Activated CD8-positive, alpha-beta T cell treated with anti-CD3 and anti-CD28 coated beads, Interleukin-2, amount 10 ng/mL, durations not matched to agents 7 days and 5 days (primary cell): ENCODE measurements at places on chromosomes 4 and X. TPM values are rescaled to one million over a fixed set of nuclear protein-coding genes. Genes with fewer than 3 reads are reported as not detected.

The SYP gene
- total RNA-seq = 2.6 TPM

The SMIM43 gene
- total RNA-seq = not detected

GRCh38 chr4:173432430-173432829 lies 33.5 kb upstream of the SCRG1 start:
- no peak overlapping the region for H3K27ac ChIP-seq
- no peaks in the 10 kb centered on the region for H3K4me1 ChIP-seq
- H3K36me3 ChIP-seq = no peaks in the 10 kb centered on the region
- H3K4me3 ChIP-seq = no peak overlapping the region

- no peak overlapping the region for H3K4me3 ChIP-seq
- no peaks in the 10 kb centered on the region for H3K4me1 ChIP-seq
- no peaks in the 10 kb centered on the region for H3K36me3 ChIP-seq
- H3K27me3 ChIP-seq = no peaks in the 10 kb centered on the region
These were observed 106.2 kb downstream of the SYTL5 start for GRCh38 chrX:38112566-38112965.

GRCh38 chrX:133559909-133560308 lies 144.6 kb upstream of the GPC4 start:
- H3K4me1 ChIP-seq = no peaks in the 10 kb centered on the region
- H3K27ac ChIP-seq = no peak overlapping the region
- DNase-seq = no peak

GRCh38 chrX:151396042-151396824 lies 773 bp upstream of the VMA21 start:
- peaks cover 59% of the 10 kb centered on the region for H3K4me1 ChIP-seq
- peak overlapping the region; percentile 82 for H3K4me3 ChIP-seq
- peaks cover 17% of the 10 kb centered on the region for H3K36me3 ChIP-seq
- peak; percentile 49 for DNase-seq

DNA sequence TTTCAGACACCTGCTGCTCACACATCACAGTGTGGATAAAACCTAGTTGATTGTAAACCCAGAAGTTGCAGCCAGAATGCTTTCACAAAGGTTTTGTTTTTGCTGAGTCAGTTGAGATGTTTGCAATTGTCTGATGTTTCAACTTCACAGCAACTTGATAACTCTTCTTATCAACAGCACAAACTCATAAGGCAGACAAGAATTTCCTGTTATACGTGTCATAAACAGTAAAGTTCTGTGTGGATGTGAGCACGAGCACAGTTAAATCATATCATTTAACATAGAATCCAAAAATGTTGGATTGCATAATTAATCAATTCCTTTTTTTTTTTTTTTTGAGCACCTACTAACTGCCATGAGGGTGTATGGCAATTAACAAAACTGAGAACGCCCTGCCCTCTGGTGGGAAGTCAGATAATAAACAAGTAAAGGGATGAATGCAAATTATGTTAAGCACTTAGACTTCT lies 512.2 kb downstream of the PDHA2 start:
- H3K27ac ChIP-seq = no peak overlapping the region
- DNase-seq = no peak
- no peaks in the 10 kb centered on the region for H3K4me1 ChIP-seq
- no peaks in the 10 kb centered on the region for H3K36me3 ChIP-seq
- H3K27me3 ChIP-seq = no peaks in the 10 kb centered on the region

DNA sequence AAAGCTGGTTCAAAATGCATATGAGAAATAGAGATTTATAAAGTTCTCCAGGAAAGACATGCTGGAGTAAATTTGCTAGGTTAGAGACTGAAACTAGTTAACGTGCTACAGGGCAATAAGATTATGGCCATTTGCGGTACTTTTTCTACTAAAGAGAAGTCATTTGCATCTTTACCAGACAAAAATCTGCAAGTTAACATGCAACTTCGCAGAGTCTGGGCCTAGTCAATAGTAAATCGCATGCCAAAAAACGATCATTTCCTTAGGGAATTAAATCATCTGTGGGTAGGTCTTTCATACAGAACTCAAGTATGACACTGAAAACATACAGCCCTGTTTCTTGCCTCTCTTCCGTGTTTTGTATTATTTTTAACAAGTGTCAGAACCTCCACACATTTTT lies 32.8 kb upstream of the REST start:
- H3K27me3 ChIP-seq = no peaks in the 10 kb centered on the region
- H3K36me3 ChIP-seq = no peaks in the 10 kb centered on the region
- no peak overlapping the region for H3K27ac ChIP-seq
- H3K4me1 ChIP-seq = peaks cover 11% of the 10 kb centered on the region
